ENCODE measurements at places on chromosomes 16 and 17.

GRCh38 chr16:79949417-79949816, 348.9 kb upstream of the MAF start:
- DNase-seq, result no peak

- no peak for DNase-seq
Observed at GRCh38 chr16:2511996-2512734, 1.6 kb upstream of the ATP6V0C start.

DNA sequence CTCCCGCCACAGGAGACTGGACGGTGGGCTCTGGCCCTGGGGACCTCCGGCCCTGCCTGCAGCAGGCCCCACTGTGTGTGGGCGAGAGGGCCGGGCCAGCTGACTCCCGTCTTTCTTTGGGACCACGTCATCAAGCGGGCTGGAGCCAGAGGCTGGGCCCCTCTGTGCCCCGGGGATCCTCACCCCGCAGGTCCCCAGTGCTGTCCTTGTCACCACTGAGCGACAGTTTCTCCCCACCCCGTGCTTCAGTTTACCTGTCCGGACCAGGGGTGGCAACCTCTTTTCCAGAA, 181.9 kb upstream of the ZNF469 start:
- no peak for DNase-seq

GRCh38 chr16:78770353-78771091, 671.1 kb downstream of the WWOX start:
- peak; percentile 87 for DNase-seq

DNA sequence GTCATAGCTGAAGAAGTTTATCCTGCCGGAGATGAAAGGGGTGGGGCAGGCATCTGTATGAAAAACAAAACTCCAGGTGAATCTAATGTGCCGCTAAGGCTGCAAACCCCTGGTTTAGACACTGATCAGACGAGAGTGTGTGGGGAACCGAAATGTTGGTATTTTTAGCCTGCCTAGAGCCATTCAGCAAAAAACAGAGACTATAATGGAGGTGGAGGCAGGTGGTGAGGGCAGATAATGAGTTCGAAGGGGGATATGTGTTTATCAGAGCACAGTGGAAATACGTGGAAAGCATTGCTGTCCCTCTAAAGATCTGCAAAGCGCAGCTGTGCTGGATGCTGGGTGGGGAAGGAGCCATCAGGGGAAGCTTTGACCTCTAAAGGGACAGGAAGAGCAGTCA, 127.5 kb upstream of the WSCD1 start:
- DNase-seq, result no peak

GRCh38 chr16:70659546-70659945, 13.2 kb downstream of the IL34 start:
- DNase-seq, result no peak

DNA sequence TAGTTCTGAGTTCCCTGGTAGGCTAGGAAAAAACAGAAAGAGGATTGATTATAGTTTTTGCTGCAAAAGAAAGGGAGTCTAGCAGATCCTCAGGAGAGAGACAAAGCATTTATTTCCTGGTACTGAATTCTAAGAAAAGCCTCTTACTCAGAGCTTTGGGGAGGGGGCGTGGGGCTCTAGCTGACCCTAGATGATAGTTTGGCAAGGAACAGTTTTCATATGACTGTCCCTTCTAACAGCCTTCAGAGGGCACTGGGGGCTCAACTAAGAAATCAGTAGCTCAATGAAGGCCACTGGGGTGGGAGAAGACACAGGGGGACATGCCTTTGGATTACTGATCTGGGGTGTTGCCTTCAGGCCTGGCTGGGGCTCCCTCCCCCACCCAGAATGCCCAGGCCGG, 4.0 kb downstream of the CA7 start:
- DNase-seq, result no peak

DNA sequence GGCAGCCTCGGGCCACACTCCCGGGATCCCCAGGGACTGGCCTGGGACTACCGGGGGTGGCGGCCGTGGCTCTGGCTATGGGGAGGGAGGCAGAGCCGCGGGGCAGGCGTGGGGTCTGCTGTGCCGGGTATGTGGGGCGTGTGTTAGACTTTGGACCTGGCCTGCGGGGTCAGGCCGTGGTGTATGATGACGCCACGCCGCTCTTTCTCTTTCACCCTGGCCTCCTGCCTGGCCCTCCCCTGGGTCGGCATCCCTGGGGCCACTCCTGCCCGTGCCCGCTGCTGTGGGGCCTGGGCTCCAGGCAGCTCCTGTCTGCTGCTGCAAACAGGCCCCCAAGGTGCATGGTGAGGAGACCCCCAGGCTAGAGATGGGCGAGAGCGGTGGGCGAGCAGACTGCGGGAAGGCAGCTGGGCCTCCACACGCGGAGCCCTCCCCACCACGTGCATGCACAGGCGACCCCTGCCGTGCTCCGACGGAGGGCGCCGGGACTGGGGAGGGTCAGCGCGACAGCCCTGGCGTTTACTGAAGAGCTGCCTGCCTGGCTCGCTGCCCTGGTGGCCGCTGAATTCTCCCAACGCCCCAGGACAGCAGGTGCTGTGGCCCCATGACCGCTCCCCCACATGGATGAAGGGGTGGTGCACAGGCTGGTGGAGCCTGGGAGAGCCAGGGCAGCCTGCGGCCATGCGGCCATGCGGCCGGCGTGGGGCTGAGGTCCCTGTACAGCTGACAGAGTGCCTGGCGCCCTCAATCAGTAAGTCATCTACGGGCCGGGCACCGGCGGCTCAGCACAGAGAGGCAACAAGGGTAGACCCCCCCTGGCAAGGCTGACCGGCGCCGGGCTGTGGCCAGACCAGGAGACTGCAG, 16.0 kb downstream of the CAPN15 start:
- DNase-seq, result no peak

- DNase-seq, result no peak
Observed at GRCh38 chr17:37770631-37771518, 26.0 kb upstream of the HNF1B start.

DNA sequence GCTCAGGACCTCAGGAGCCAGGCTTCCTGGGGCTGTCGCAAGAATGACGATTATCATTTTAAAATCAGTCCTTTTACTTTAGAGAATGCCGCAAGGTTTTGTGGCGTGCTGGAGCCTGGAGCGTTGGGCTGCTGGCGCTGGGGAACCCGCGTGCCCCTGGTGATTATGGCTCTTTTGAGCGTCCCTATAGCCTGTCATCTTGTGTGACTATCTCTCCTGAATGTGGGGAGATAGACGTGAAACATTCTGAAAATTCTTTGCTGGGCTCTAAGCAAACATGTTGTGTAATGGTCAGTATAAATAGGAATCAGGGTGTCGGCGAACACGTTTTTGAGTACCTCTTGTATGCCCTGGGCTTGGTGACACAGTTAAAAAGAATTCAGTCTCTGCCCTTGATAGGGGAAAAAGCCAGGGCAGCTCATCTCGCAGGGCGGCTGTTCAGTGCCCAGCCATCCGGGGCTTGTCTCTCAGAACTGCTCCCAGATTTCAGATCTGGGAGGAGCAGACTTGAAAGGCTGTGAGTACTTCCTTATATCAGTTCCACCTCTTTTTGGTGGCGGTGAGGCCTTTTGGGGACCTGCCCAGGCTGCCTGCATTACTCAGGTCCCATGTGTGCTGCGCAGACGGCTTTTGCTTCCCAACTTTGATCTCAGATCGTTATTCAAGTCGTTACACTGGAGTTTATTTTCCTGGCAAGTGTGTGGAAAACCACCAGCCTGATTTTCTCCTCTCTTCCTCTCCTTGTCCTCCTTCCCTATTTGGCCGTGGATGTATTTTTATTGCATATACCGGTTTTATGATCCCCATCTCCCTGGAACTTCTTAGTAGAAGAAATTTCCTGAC, 973 bp downstream of the SLC7A6 start:
- DNase-seq, result peak; percentile 54

- DNase-seq, result no peak
Observed at GRCh38 chr16:27365142-27366089, 36.6 kb upstream of the IL21R start.

GRCh38 chr17:40884708-40885512, at the start of gene KRT20:
Gene KRT20 (minus strand): TSS chr17:40885242. CDS start chr17:40885185, 57 bp downstream.
- no peak for DNase-seq

GRCh38 chr16:17828012-17828411, 357.3 kb upstream of the XYLT1 start:
- DNase-seq, result no peak

DNA sequence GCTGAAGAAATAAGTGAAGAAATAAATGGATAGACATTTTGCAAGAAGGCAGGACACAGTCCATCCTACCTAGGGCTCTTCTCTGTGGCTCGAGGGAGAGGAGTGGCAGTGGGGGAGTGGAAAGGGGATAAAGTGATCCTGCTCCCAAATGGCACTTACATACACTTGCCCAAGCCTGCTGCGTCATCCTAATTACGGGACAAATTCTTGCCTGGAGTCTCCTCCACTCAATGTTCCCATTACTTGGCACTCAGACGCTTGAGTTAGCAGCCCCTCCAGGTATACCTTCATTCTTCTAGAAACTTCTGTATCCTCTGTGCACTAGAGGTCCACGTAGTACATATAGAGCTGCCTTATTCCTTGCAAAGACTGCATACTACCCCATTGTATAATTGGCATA, 15.7 kb upstream of the MAP3K14 start:
- no peak for DNase-seq

DNA sequence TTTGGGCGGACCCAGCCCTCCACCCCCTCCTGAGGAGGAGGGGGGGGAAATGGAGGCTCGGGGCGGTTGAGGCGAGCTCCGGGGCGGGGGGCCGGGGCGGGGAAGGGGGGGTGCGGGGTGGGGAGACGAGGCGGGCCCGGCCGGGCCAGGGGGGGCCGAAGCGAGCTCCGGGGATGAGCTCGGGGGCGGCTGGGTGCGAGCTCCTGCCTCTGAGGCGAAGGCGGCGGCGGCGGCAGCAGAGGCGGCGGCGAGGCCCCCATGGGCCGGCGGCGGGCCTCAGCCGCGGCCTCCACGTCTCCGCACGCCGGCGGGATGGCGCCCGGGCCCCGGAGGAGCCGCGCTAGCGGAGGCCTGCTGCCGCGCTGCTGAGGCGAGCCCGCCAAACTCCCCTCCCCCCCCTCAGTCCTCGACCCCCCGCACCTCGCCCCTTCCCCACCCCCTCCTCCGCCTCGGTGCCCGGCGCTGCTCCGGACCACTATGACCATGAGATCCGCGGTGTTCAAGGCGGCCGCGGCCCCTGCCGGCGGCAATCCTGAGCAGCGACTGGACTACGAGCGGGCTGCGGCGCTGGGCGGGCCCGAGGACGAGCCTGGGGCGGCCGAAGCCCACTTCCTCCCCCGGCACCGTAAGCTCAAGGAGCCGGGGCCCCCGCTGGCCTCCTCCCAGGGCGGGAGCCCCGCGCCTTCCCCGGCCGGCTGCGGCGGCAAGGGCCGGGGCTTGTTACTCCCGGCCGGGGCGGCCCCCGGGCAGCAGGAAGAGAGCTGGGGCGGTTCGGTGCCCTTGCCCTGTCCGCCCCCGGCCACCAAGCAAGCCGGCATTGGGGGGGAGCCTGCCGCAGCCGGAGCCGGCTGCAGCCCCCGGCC, 596 bp downstream of the MSL1 start:
- DNase-seq, result no peak

DNA sequence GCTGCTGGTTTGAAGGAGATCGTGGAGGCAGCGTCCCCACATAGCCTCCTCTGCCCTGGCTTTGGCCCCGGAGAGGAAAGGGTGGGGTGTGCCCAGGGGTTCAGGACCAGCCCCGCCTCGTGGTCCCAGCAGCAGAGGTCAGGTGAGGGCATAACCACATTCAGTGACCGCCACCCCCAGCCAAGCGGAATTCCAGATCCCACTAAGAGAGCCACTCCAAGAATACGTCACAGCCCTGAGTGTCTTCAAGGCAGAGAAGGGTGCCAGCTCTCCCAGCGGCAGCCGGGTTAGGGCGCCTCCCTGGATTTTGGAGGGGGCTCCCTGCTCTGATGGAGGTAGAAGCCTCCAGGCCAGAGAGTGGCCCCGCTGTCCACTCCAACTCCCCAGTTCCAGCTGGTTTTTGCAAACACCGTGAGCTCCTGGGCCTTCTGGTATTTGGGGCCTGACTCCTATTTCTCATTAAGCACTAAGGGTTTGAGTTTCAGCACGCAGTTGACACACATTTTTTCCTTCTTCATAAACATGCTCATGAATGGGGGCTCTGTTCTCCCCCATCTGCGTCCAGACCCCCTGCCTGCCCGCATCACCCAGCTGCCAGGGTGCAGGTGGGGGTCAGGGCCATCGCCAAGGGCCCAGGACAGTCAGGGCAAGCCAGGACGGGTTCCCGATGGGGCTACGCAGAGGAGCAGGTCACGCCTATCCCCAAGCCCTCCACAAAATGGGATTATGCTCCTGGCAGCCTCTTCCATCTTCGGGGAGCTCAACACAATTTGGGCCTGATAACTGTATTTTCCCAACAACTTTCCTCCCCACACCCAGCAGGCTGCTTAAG, 98.4 kb upstream of the PLCG2 start:
- no peak for DNase-seq

- no peak for DNase-seq
Observed at GRCh38 chr16:11151885-11152629, 103.9 kb downstream of the SOCS1 start.

- DNase-seq, result no peak
Observed at GRCh38 chr16:7839568-7839967, 506.9 kb downstream of the RBFOX1 start.

- no peak for DNase-seq
Observed at GRCh38 chr17:67995570-67996263, 552 bp downstream of the C17orf58 start.

DNA sequence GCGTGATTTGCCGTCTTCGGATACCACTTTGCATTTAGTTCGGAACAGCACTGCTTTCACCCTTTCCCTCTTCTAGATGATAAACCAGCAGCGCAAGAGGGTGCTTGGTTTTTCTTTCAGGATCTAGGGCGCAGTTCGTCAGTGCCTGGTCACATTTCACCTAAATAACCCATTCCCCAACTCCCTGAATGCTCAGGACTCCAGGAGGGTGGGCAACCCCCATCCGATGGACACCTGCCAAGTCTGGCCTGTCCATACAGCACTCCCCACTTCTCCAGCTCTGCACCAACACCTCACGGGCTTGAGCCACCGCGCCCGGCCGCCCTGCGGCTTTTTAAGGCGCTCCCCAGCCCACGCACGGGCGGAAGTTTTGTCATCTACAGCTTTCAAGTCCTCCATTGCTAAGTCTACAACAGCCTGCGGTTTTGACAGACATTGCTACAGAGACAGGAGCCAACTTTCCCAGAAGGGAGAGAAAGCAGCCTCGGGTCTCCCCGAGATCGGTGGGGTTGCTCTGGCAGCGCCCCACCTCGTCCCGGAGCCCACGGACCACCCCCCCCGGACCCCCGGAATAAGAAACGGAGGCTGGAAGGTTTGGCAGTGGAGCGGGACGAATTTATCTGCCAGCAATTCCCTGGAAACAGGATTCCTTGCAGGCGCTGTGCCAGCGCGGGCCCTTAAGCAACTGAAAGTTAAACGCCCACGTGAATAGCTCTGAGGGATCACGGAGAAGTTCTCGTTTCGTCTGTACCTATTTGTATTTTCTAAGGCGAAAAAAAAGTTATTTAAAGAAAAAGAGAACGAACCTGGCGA, 38.6 kb upstream of the SLFN13 start:
- peak; percentile 74 for DNase-seq

DNA sequence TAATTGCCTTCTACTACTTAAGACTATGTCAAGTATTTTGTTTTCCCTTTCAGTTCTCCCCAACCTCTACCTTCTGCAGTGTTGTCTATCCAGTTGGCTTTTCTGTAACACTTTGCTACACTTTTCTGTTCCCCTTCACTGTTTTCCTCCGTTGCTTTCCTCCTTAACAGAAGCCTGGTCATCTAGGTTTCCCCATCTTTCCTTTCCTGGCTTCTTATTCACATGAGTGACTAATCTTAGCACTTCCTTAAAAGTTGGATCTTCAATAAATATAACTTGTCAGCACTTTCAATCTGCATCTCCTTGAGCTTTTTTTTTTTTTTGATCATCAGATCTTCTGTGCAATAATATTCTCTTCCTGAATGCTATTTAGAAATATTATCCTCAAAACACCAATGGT, 2.8 kb upstream of the SLFN11 start:
- DNase-seq, result no peak

Measured in CD4-positive, alpha-beta T cell treated with Interleukin-10 for 1 hour (primary cell).